ENCODE measurements at places on chromosomes 12 and 14.

DNA sequence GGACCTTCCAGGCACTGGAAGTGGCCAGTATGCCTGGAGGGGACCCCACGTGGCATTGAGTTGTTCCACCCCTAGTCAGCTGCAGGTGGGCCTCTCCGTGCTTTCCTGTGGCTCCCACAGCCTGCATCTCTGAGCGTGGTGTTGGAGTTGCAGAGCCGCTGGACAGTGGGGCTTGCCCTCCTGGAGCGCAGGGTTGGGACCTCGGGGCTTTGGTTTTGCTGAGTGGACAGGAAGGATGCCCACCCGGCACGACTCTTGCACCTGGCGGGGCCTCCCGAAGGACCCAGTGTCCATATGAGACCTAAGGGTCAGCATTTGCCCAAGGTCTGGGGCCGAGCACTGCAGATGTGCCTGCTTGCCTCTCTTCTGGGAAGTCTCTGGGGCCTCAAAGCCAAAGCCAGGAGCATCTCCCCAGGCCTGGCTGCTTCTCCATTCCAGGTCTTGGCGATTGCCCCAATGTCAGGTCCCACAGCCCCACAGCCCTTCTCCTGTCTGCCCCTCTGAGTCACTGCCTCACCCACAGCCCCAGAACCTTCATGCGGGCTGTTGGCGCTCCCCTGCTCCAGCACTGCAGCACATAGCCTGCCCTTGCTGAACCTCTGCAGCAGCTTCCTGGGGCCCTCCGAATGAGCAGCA is 1.5 kb downstream of the PACS2 start:
- DNase-seq = no peak

DNA sequence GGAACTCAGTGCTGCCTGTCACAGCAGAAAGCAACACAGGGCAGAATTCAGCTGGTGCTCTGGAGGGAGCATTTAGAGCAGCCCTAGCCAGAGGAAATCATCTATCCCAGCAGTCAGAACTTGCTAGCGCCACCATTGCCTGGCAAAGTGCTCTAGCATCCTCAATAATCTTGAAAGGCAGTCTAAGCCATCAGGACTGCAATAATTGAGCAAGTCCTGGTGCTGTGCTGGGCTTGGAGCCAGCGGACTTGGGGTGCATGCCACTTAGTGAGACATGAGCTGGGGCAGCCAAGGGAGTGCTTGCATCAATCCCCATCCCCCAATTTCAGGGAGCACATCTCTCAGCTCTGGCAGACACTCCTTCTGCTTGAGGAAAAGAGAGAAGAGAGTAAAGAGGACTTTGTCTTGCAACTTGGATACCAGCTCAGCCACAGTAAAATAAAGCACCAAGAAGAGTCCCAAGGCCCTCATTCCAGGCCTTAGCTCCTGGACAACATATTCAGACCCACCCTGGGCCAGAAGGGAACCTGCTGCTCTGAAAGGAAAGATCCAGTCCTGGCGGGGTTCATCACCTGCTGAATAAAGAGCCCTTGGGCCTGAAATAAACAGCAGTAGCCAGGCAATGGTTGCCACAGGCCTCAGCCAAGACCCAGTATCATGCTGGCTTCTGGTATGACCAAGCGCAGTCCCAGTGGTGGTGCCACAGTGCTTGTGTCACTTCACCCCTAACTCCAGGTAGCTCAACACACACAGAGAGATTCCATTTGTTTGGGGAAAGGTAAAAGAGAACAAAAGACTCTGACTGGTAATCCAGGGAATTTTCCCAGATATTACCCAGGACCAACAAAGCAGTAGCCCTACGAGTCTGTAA is 44.5 kb upstream of the ZDHHC17 start:
- no peak for DNase-seq

- DNase-seq = no peak
Observed at GRCh38 chr14:71563492-71564153, 368.6 kb upstream of the RGS6 start.

GRCh38 chr12:127060310-127060847 is 1206.6 kb upstream of the TMEM132C start:
- no peak for DNase-seq

GRCh38 chr14:100214770-100215083 is 24.2 kb upstream of the YY1 start:
- no peak for DNase-seq

GRCh38 chr14:104436047-104436591 is 143.4 kb upstream of the C14orf180 start:
- no peak for DNase-seq
